ENCODE measurements at places on chromosomes 13 and 19.

- DNase-seq, result no peak
These were observed 19.2 kb downstream of the ITM2B start for GRCh38 chr13:48252176-48252575.

- DNase-seq, result no peak
These were observed 22.9 kb downstream of the ITM2B start for GRCh38 chr13:48255954-48256353.

DNA sequence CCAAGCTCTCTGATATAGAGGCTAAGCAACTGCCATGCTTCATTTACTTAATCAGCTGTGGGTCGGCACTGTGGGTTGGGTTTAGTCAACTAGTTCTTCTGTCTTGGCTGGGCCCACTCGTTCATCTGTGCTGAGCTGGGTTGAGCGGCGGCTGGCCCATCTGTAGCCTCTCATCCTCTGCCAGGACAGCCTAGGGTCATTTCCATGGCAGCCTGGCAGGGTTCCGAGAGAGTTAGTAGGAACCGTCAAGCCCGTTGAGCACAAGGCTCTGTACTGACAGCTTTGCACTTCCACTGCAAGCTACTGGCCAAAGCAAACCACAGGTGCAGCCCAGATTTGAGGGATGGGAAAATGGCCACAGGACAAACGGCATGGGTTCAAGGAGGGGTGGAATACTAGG, 6.6 kb upstream of the ZNF835 start:
- DNase-seq, result peak; percentile 45

DNA sequence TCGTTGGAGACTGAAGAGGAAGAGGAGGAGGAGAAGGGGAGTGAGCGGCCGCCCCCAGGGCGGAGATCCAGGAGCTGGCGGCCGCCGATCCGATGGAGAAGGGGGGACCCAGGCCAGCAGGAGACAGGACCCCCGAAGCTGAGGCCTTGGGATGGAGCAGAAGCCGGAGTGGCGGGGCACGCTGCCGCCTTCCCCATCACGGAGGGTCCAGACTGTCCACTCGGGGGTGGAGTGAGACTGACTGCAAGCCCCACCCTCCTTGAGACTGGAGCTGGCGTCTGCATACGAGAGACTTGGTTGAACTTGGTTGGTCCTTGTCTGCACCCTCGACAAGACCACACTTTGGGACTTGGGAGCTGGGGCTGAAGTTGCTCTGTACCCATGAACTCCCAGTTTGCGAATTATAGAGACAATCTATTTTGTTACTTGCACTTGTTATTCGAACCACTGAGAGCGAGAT, 1.8 kb downstream of the GADD45B start:
- peak; percentile 25 for DNase-seq

DNA sequence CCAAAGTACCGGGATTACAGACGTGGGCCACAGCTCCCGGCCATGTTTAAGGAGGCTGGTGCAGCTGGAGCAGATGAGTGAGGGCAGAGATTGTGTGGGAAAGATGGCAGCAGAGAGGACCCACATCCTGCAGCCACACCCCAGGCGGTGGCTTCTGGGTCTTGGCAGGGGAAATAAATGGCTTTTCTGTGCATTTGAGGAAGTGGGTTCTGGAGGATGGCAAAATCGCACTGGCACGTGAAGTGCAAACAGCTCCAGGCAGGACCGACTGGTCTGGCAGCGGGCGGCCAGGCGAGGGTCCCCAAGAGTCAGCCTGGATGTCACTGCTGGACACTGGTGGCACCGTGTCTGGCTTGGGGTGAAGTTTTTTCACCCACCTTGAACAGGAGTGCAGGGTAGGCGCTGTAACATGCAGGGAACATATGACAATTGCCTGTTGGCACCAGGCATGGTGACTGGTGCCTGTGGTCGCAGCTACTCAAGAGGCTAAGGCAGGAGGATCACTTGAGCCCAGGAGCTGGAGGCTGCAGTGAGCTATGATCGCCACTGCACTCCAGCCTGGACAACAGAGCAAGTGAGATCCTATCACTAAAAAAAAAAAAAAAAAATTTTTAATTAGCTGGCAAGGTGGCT, 8.4 kb downstream of the B3GNT3 start:
- DNase-seq, result peak; percentile 7

- DNase-seq, result no peak
These were observed 3.3 kb downstream of the TIMM13 start for GRCh38 chr19:2423915-2424685.

- no peak for DNase-seq
These were observed 26.8 kb downstream of the EXOC3L2 start for GRCh38 chr19:45218426-45218825.

GRCh38 chr13:74288361-74288911, 154.2 kb upstream of the KLF12 start:
- DNase-seq, result peak; percentile 53

DNA sequence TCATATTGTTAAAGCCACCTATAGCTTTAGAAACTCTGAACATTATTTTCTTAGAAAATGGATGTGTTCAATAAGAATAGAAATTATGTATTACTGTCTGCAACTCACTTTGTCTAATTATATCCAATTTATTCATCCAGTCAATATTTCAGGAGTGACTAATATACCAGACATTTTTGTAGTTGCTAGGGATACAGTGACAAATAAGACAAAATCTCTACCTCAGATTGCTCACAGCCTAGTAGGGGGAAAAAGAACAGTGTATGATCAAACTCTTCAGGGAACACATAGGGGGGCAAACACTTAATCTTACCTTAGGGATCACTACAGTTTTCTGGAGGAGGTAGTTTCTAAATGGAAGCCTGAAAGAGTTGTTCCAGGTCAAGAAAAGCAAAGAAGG, 8.6 kb downstream of the BRCA2 start:
- DNase-seq, result no peak

GRCh38 chr19:35935911-35936737, at the start of gene LRFN3:
TSS of gene LRFN3 (plus strand) at chr19:35936374. CDS start at chr19:35939426, 3,052 bp downstream.
- peak; percentile 67 for DNase-seq

DNA sequence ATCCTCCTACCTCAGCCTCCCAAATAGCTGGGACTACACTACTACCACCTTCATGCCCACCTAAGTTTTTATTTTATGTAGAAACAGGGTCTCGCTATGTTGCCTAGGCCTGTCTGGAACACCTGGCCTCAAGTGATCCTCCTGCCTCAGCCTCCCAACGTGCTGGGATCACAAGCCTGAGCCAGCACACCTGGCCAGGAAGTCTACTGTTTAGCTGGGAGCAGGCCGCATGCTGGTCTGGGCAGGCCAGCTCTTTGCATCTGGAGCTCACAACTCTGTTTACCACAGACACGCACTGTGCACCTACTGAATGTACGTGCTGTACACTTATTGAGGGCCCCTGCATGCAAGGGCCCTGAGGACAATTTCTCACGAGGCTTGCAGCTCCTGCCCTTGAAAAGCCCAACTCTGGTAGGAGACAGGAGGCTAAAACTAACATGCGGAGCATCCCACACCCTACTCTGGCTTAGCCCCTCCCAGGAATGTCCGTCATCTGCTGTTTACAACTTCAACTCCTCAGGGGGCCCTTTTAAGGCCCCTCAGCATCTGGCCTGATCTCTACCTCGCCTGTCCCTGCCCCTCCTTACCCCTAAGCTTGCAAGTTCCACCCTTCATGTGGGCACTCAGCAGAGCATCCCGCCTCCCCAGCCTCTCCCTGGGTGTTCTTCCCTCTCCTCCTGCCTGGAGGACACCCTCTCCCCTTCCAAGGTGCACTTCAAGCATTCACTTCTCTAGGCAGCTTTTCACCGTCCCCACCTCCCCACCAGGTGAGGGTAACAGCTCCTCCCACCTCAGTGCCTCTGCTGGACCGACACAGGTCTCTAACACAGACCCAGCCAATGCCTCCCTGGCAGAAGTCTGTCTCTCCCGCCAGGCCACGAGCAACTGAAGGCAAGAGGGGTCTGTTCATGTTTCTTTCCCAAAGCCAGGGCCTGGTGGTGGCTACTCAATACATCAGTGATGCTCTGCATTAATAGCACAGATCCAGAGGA, 114.2 kb upstream of the UQCRFS1 start:
- no peak for DNase-seq

DNA sequence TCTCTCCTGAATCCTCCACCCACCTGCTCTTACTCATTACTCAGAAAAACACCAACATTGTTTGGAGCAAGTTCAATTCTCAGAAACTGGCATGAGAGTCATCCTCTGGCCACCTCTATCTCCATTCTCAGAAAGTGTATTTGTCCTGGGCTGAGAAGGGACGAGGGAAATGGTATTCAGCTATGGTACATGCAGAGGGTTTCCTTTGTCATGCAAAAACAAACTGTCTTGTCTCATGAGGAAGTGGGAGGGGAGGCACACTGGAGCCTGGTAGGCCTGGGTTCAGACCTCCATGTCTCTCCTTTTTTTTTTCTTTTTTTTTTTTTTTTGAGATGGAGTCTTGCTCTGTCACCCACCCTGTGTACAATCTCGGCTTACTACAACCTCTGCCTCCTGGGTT, 31.9 kb upstream of the LILRA2 start:
- no peak for DNase-seq

DNA sequence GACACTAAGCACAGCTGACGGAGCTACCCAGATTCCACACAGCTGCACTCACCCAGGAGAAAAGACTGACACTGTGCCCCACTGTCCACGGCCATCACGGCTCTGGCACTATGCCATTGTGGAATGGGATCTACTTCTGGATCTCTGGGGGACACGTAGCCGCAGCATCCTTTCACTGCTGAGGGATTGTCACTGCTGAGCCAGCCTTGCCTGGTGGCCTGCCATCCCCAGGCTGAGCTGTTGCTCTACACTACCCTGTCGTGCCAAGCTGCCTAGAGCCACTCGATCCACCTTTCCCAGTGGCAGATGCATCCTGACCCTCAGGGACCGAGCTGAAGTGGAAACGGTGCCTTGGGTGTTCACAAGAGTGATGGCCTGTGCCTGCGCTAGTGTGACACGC, 5.0 kb upstream of the LILRB5 start:
- DNase-seq, result no peak

DNA sequence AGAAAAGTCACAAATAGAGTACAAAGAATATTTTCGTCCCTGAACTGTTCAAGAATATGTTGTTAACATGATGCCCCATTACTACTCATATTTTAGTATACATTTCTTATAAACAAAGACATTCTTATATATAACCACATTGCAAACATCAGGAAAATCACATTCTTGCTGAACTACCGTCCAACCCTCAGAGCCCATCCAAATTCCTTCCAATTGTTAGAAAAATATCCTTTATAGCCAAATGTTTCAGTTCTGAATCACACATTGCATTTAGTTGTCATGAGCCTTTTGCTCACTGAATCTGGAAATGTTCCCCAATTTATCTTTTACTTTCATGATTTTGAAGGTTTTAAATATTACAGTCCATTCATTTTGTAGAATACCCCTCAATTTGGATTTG, 467.8 kb upstream of the ARGLU1 start:
- DNase-seq, result no peak

GRCh38 chr13:48775285-48775684, 121.6 kb downstream of the CYSLTR2 start:
- no peak for DNase-seq

DNA sequence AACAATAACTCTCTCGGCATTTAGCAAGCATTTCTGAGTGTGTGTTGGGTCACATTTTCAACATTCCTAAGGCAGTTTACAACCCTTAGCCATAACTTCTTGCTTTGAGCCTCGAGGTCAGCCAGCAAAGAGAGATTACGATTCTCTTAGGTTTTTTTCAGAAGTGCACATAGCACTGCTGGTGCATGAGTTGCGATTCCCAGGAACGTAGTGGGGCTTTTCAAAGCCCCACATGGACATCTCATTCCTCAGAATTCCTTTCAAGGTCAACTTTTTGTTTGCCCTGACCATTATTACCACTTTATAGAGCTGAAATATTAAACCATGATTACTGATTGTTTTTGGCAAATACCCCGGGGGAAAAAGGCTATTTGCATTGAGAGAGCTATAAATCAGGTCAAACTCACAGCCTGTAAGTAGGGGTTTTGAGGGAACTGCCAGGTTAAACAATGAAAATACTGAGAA, 705.3 kb downstream of the GPC5 start:
- DNase-seq, result no peak

- no peak for DNase-seq
These were observed 1064.3 kb downstream of the DIAPH3 start for GRCh38 chr13:59099182-59099974.

GRCh38 chr13:93244918-93245280, 18.3 kb downstream of the GPC6 start:
- DNase-seq, result no peak

DNA sequence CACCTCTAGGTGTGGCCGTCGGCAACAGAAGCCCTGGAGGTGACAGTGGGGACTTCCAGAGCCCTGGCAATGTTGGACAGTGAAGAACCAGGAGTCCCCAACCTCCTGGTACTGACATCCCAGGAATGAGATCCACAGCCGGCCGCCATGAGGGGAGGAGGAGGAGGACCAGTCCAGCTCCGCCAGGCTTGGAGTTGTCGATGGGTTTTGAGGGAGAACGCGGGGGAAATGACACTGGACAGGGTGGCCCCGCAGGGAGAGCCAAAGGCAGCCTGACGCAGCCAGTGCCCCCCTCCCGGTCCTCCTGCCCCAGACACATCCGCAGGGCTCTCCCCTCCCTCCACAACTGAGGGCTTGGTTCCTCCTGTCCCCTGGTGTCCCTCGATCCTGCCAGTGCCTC, 57.9 kb downstream of the SPACA7 start:
- DNase-seq, result no peak

GRCh38 chr19:49465371-49465770, 8.6 kb upstream of the FLT3LG start:
- no peak for DNase-seq

GRCh38 chr19:54882758-54883157, 8.7 kb downstream of the FCAR start:
- peak; percentile 16 for DNase-seq

- DNase-seq, result no peak
These were observed 617.2 kb downstream of the SLITRK5 start for GRCh38 chr13:88288326-88288725.

- DNase-seq, result peak; percentile 50
These were observed 8.9 kb upstream of the ZNF507 start for GRCh38 chr19:32336259-32337083.

DNA sequence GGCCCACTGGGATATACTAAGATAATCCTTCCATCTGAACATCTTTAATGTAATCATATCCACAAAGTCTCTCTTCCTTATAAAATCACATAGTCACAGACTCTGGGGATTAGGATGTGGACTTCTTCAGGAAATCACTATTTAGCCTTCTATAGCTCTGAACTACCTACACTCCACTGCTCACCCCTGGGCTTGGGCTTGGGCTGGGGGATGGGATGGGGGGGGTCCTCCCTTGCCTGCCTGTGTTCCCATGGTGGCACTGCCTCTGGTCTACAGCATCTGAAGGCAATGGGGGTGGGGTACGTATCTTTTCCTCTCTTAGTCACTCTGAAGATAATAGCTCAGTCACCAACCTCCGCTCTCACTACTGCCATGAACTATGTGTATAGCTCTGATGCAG, 67.8 kb upstream of the SERTM1 start:
- DNase-seq, result no peak

GRCh38 chr19:55289117-55289796, 5.5 kb downstream of the BRSK1 start:
- DNase-seq, result no peak

All from pons (tissue), 1 donor.